HepG2 (cell line): ENCODE measurements at places on chromosomes 12 and 14. TPM values are rescaled to one million over a fixed set of nuclear protein-coding genes. Genes with fewer than 3 reads are reported as not detected.

DNA sequence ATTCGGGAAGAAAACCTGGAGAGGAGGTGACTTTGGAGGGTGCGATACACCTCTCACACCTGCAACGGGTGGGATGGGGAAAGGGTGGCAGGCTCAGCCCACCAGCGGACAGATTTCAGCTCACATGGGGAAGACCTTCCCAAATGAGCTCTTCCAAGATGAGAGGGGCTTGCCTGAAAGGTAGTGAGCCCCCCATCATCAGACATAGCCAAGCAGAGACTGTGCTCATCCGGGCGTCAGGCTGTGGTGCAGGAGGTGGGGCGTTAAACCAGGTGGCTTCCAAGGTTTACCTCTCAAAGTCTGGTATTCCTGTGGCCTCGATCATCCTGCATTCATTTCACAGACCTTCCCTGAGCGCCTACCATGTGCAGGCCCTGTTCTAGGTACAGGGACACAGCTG is 105.4 kb upstream of the FKBP4 start:
- H3K4me1 ChIP-seq: no peaks in the 10 kb centered on the region
- DNase-seq: no peak
- no peak overlapping the region for H3K4me3 ChIP-seq
- H3K27ac ChIP-seq: no peak overlapping the region
- H3K36me3 ChIP-seq: no peaks in the 10 kb centered on the region

DNA sequence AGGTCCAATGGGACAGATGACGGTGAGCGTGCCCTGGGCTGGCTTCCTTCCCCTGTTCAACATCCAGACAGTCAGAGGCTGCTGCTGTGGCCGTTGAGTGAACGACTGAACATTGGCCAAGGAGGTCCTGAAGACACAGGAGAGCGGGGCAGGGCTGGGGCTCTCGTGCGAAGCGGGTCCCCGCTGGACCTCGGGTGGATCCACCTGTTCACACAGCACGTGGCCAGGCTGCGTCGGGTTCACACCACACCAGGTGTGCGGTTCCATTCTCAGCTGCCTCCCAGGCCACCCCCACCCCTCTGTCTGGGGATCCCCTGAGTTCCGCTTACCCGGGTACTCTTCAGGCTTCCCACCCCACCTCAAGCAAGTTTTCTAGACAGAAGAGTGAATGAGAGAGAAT is 199.1 kb upstream of the PRMT8 start:
- H3K27ac ChIP-seq: no peak overlapping the region
- no peak for DNase-seq
- no peaks in the 10 kb centered on the region for H3K36me3 ChIP-seq
- peaks cover 2% of the 10 kb centered on the region; the same call in 1 of the 2 replicates for H3K27me3 ChIP-seq

GRCh38 chr14:98953551-98954348 is 318.2 kb downstream of the BCL11B start:
- H3K27ac ChIP-seq: no peak overlapping the region
- no peaks in the 10 kb centered on the region for H3K36me3 ChIP-seq
- H3K4me3 ChIP-seq: no peak overlapping the region
- H3K4me1 ChIP-seq: no peaks in the 10 kb centered on the region
- DNase-seq: no peak
- no peaks in the 10 kb centered on the region for H3K27me3 ChIP-seq

GRCh38 chr14:76456891-76457586 is 81.1 kb downstream of the ESRRB start:
- H3K36me3 ChIP-seq: no peaks in the 10 kb centered on the region
- H3K4me3 ChIP-seq: no peak overlapping the region
- no peak for DNase-seq
- no peaks in the 10 kb centered on the region for H3K4me1 ChIP-seq

- H3K27me3 ChIP-seq: no peaks in the 10 kb centered on the region
- H3K4me1 ChIP-seq: no peaks in the 10 kb centered on the region
- H3K36me3 ChIP-seq: no peaks in the 10 kb centered on the region
- no peak overlapping the region for H3K27ac ChIP-seq
- no peak overlapping the region for H3K4me3 ChIP-seq
Measured at GRCh38 chr14:72419226-72419775, 474.6 kb downstream of the DPF3 start.

DNA sequence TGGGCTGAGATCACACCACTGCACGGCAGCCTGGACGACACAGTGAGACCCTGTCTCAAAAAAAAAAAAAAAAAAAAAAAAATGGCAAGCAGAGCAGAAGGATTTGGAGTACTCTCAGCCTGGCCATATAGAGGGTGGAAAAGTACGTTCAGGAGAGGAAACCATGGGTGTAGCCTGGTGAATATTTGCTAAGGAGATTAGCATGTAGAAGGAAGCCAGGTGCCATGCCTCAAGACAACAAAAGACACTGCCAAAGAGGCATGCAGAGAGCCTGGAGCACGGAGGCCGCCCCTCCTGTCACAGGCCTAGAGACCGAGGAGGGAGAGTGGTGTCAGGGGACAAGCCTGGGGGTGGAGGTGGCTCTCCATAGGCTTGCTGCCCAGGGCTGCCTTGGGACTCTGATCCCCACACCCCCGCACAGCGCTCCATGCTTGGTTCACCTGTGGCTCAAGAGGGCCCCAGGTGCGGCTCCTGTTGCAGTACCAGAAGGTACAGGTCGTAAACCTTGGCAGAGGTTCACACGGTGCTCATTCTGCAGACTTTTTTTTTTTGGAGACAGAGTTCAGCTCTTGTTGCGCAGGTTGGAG is 27.9 kb upstream of the DEGS2 start:
- H3K27me3 ChIP-seq: no peaks in the 10 kb centered on the region
- DNase-seq: no peak
- peaks cover 33% of the 10 kb centered on the region for H3K4me1 ChIP-seq
- no peak overlapping the region for H3K27ac ChIP-seq
- H3K4me3 ChIP-seq: no peak overlapping the region
- H3K36me3 ChIP-seq: no peaks in the 10 kb centered on the region

GRCh38 chr14:102095871-102096568 is 9.2 kb upstream of the HSP90AA1 start:
- peaks cover 25% of the 10 kb centered on the region; the same call in 2 of the 3 replicates for H3K27me3 ChIP-seq
- peak overlapping the region; percentile 20; the same call in 1 of the 2 replicates for H3K4me3 ChIP-seq
- no peaks in the 10 kb centered on the region for H3K36me3 ChIP-seq
- no peak for DNase-seq
- no peak overlapping the region for H3K27ac ChIP-seq

DNA sequence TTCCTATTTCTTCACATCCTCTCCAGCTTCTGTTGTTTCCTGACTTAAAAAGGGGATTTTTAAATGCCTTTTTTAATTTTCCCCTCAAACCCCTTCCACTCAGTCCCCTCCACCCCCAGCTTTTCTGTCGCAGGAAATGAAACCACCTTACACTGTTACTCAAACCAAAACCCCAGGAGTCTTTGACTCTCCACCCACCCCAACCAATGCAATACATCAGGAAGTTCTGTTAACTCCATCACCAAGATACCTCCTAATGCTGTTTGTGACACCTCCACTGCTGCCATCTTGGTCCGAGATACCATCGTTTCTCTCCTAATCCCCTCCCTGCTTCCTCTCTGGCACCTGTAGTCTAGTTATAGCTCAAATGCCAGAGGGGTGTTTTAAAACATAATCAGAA is 25.4 kb upstream of the CPM start:
- H3K36me3 ChIP-seq: no peaks in the 10 kb centered on the region
- H3K4me1 ChIP-seq: no peaks in the 10 kb centered on the region
- no peak overlapping the region for H3K4me3 ChIP-seq
- DNase-seq: no peak
- no peaks in the 10 kb centered on the region; the same call in 2 of the 3 replicates for H3K27me3 ChIP-seq

GRCh38 chr12:98385641-98386040 is 129.7 kb upstream of the TMPO start:
- H3K27ac ChIP-seq: no peak overlapping the region
- no peaks in the 10 kb centered on the region for H3K4me1 ChIP-seq
- H3K36me3 ChIP-seq: no peaks in the 10 kb centered on the region

DNA sequence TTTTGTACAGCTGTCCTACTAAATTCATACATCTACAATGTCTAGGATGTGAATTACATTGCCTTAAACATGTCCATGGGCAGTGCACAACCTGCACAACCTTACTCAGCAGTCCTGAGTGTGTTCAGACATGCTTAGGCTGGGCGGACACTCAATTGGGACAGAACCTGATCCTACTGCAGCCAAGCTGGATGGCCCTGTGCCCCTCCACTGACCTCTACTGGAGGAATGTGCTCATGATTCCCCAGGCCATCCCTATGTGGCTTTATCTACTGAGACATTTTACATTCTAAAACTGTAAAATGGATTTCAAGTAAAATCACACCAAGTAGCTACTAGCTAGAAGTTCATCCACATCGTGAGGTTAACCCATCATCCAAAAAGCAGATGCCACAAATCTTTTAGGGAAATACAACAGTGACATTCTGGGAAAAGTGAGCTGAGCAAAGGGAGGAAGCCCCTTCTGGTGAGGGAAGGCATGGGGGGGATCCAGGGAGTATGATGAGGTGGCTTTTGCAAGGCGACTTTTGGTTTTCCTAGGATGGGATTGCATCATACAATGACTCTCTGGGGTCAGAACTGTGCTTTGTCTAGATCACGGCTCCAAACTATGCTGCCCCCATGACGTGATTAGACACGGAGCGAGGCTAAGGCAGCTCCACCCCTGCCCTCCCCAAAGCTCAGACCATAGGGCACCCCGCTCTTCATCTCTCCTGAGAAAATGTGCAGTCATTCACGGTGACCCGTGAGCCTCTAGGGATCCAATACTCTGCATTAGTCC is 911.7 kb upstream of the TMEM132C start:
- no peak overlapping the region for H3K4me3 ChIP-seq
- H3K27ac ChIP-seq: no peak overlapping the region
- no peaks in the 10 kb centered on the region for H3K4me1 ChIP-seq
- no peaks in the 10 kb centered on the region for H3K36me3 ChIP-seq
- DNase-seq: no peak

DNA sequence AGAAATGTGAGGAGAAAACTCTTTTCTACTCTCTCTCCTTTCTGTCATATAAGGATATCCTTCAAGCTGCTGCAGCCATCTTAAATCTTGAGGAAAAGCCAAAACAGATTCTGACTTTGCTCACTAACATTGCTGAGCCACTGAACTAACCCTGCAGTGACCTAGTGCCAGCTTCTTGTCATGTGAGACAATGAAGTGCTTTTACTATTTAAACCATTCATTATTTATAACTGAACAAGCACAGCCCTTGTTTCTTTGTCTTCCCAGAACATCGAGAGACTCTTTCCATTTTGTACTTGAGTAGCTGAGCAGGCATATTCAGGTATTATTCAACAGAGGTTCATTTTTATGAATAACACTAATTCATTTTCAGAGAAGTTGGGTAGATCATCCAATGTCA is 455.0 kb upstream of the TMPO start:
- H3K36me3 ChIP-seq: no peaks in the 10 kb centered on the region
- no peak for DNase-seq
- H3K4me1 ChIP-seq: no peaks in the 10 kb centered on the region
- H3K27me3 ChIP-seq: no peaks in the 10 kb centered on the region
- no peak overlapping the region for H3K27ac ChIP-seq
- no peak overlapping the region for H3K4me3 ChIP-seq

GRCh38 chr12:21800011-21800410 is 25.5 kb upstream of the KCNJ8 start:
- no peak overlapping the region for H3K4me3 ChIP-seq
- H3K4me1 ChIP-seq: no peaks in the 10 kb centered on the region
- no peaks in the 10 kb centered on the region for H3K36me3 ChIP-seq
- DNase-seq: no peak

DNA sequence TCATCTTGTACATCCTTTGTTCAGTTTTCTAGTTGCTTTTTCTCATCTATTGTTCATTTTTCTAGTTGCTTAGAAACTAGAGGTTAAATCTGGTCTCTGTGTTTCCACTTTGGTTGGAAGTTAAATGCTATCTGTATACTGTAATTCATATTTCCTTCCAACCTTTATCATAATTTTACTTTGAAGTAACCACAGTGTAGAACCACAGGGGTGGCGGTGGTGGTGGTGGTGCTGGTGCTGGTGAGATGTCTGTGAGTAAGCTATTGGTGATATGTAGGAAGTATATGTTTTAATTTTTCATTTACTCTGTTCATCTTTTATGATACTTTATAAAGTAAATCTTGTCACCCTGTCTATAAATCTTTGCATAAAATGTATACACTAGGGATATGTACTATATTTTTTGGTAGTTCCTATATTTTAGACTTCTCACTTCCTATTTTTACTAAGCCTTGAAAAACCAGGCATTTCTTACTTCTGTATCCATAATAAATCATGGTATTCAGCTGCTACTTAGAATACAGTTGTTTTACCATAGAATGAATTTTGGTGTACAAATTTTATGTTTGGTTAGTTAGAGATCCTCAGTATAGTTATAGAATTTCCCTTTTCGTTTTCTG is 31.9 kb downstream of the CCDC91 start:
- H3K27me3 ChIP-seq: no peaks in the 10 kb centered on the region
- no peak for DNase-seq
- H3K36me3 ChIP-seq: no peaks in the 10 kb centered on the region
- H3K4me1 ChIP-seq: no peaks in the 10 kb centered on the region

- H3K4me1 ChIP-seq: no peaks in the 10 kb centered on the region
- peaks cover 4% of the 10 kb centered on the region for H3K27me3 ChIP-seq
- H3K36me3 ChIP-seq: no peaks in the 10 kb centered on the region
- no peak within 1 kb of the TSS for H3K27ac ChIP-seq
- H3K4me3 ChIP-seq: no peak within 1 kb of the TSS
Measured at GRCh38 chr14:95876761-95877538, at the start of gene TUNAR. Gene TUNAR (plus strand): TSS chr14:95876832.

- H3K27me3 ChIP-seq: no peaks in the 10 kb centered on the region; the same call in 2 of the 3 replicates
- H3K36me3 ChIP-seq: no peaks in the 10 kb centered on the region; the same call in 1 of the 2 replicates
- H3K4me3 ChIP-seq: no peak overlapping the region
- no peak overlapping the region for H3K27ac ChIP-seq
- peaks cover 75% of the 10 kb centered on the region for H3K4me1 ChIP-seq
- no peak for DNase-seq
Measured at GRCh38 chr12:122886851-122887818, 8.8 kb downstream of the VPS37B start.

The AHNAK2 gene
- 0.10 and 0.11 TPM in 2 replicates for polyA plus RNA-seq

The MMP19 gene
- 0.08 and 0.16 TPM in 2 replicates for polyA plus RNA-seq

The CRIP1 gene
- polyA plus RNA-seq: 59.5 and 62.2 TPM in 2 replicates

The KCNA5 gene
- not detected in 2 replicates for polyA plus RNA-seq

The DPY19L2 gene
- polyA plus RNA-seq: not detected in 2 replicates

The P2RX2 gene
- not detected in 2 replicates for polyA plus RNA-seq

The DBX2 gene
- polyA plus RNA-seq: not detected in 2 replicates

The RTL1 gene
- polyA plus RNA-seq: not detected in 2 replicates

The SAMD4A gene
- 11.7 and 11.8 TPM in 2 replicates for polyA plus RNA-seq

The CPNE8 gene
- 1.4 and 2.7 TPM in 2 replicates for polyA plus RNA-seq

The TCL1B gene
- not detected in 2 replicates for polyA plus RNA-seq

The SSPN gene
- not detected in 2 replicates for polyA plus RNA-seq

The ANP32D gene
- polyA plus RNA-seq: not detected in 2 replicates
